ENCODE measurements at places on chromosomes 11 and 22. TPM values are rescaled to one million over a fixed set of nuclear protein-coding genes. Genes with fewer than 3 reads are reported as not detected.

Gene CNTN5
- total RNA-seq = 0.29 TPM

DNA sequence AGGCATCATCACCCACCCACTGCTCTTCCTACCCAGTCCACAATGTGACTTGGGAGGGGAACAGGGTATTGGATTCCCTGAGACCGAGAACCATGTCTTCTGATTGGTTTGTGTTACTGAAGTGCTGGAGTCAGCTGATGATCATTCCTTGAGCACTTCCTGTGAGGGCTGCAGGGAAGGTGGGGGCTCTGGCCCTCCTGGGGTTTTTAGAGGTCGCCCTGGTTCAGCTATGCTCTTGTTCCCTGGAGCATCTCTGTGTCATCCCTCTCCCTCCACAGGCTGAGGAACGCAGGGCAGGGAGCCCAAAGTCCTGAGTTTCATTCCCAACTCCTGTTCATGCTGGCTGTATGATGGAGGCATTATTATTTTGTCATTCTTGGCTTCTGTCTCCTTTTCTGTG is 6.7 kb downstream of the ZC3H7B start:
- no peak for DNase-seq

Gene KCNJ4
- 0.43 TPM for total RNA-seq

DNA sequence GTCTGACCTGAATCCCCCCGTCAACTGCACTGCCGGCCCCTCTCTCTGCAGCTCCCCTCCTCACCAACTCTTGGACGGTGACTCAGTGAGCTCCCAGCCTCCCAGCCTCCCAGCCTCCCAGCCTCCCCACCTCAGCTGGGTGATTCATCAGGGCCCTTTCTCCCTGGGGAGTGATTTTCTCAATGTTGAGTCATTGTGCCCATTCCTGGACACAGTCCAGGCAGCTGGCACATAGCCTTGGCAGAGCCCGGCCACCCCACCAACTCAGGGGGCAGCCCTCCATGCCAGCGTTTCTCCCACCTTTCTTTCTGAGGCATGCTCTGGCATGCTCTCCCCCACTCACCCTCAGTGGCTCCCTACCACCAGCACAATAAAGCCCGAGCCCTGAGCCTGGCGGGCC is 30.7 kb downstream of the PDE2A start:
- DNase-seq = no peak

Gene C11orf97
- total RNA-seq = not detected

GRCh38 chr11:38553148-38553547 is 1955.1 kb upstream of the RAG2 start:
- no peak for DNase-seq

DNA sequence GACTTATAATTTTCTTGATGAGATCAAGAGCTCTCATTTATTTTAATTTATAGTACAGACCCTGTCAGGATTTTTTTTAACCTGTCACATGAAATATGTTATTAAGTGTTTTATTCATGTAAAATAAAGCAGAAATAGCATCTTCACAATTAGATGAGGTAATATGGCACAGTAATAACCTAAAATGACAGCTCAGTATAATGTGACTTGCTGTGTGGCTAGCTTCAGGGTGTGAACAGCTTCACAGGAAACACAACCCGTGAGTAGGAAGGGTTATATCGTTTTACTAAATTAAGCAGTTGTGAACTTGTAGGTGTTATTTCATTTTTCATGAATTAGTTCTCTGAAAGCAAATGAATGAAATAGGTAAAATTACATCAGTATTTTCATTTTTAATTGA is 366.9 kb upstream of the CHORDC1 start:
- no peak for DNase-seq

DNA sequence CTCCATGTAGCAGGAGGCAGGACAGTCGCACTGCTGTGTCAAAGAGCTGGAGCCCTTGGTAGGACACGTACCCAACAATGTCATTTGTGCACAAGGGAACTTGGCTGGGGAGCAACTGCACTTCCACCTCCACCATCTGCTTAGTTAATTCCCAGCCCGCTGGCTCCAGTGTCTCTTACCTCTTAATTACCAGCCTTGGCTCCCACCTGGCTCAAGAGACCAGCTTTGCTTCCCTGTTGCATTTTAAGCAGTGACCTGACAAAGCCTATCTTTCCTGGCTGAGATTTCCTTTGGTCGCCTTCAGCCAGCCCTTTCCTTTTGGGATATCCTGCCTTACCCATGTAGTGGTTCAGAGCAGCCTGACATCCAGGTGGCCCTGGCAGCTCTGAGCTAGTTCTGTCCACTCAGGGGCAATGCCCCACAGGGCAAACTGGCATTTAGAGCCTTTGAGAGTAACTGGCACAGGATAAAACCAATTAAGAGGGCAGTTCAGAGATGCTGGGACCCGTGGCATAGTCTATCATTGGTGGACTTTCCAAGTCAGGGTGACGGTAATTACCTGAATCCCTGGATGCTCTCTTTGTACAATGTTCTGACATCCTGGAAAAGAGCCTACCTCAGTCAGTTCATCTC is 212.6 kb upstream of the SORL1-AS1 start:
- no peak for DNase-seq

- no peak for DNase-seq
Measured at GRCh38 chr11:104163100-104164027, 583 bp downstream of the PDGFD start.

GRCh38 chr11:34997952-34998528 is 81.6 kb downstream of the PDHX start:
- DNase-seq = no peak

Data from osteocyte (in vitro differentiated cells).